Mucosa of descending colon (tissue), 3 donors: ENCODE measurements at places on chromosomes 4 and X. TPM values are rescaled to one million over a fixed set of nuclear protein-coding genes. Genes with fewer than 3 reads are reported as not detected.

DNA sequence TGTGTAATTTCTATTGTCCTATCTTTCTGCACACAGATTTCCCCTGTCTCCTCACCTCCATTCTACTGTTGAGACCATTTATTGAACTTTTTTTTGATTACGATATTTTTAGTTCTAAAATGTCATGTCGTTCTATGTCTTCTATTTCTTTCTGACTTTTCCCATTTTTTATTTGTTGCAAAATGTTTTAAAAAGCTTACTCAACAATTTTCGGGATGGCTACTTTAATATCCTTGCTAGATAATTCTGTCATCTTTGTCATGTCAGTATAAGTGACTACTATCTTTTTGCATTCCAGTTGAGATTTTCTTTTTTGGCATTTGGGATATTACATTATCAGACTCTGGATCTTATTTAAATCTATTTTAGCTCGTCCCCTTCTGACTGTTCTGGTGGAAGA lies 7.5 kb upstream of the DMD start:
- no peak for DNase-seq

GRCh38 chr4:86775061-86775460 lies 74.1 kb downstream of the SLC10A6 start:
- no peak for DNase-seq

- no peak for DNase-seq
These were observed 105.8 kb downstream of the REPS2 start for GRCh38 chrX:17052210-17052609.

GRCh38 chr4:27414887-27415731 lies 554.5 kb downstream of the STIM2 start:
- no peak for DNase-seq

Gene PABPC5
- 0.55 TPM for total RNA-seq

Gene DIPK2B
- total RNA-seq = 5.4 TPM

Gene CLOCK
- total RNA-seq = 25.3 TPM
